ENCODE measurements at places on chromosomes 6 and 20.

DNA sequence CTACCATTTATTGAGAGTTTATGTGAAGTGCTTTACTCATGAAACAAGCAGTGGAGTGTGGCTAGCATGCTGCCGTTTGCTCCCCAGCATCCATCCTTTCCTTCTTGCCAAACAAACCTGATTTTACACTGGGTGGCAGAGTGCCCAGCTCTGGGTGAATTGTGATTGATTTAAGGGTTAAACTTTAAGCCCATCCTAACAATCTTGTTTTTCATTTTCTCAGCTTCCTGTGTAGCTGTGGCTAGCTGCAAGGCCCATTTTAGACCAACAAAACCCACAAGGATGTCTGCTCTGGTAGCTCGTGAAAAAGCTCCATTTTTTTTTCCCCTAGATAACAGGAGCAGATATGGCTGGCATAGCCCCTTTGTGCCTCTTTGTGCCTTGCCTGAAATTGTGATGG lies 77.7 kb upstream of the KCNG1 start:
- DNase-seq = no peak

- peak; percentile 46 for DNase-seq
Observed at GRCh38 chr6:4778086-4778485, 1.9 kb downstream of the CDYL start.

- DNase-seq = peak; percentile 69
Observed at GRCh38 chr6:129936329-129937165, 75.4 kb upstream of the TMEM244 start.

DNA sequence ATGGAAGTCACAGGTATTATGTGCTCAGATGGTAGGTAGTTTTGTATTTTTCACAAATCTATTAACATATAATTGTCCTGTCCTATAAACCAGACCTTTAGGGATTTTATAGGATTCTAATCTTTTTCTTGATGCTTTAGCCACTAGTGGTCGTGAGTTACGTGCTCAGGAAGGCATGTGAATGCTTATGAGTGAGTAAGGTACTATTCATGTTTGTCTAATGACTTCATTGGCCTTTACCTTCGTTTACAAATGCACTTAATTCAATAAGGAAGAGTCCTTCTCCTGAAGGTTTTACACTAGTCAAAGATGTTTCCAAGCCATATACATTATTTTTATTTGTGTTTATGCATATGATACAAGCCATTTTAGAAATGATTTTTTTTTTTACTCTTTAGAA lies 23.0 kb downstream of the PACRG start:
- peak; percentile 77 for DNase-seq

- DNase-seq = no peak
Observed at GRCh38 chr6:155325700-155326516, 11.6 kb upstream of the TFB1M start.

DNA sequence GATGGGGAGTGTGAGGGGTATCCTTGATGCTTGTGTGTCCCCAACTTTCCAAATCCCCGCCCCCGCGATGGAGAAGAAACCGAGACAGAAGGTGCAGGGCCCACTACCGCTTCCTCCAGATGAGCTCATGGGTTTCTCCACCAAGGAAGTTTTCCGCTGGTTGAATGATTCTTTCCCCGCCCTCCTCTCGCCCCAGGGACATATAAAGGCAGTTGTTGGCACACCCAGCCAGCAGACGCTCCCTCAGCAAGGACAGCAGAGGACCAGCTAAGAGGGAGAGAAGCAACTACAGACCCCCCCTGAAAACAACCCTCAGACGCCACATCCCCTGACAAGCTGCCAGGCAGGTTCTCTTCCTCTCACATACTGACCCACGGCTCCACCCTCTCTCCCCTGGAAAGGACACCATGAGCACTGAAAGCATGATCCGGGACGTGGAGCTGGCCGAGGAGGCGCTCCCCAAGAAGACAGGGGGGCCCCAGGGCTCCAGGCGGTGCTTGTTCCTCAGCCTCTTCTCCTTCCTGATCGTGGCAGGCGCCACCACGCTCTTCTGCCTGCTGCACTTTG lies at the start of gene TNF:
Gene TNF, plus strand, starts transcription at position 231 of the 567 bp plus-strand sequence. Its CDS starts 177 bp downstream, at position 408.
- DNase-seq = peak; percentile 89
